GM23338 (cell line): ENCODE measurements at places on chromosomes 12 and 14. TPM values are rescaled to one million over a fixed set of nuclear protein-coding genes. Genes with fewer than 3 reads are reported as not detected.

GRCh38 chr12:49332441-49332861 is 4.5 kb downstream of the C1QL4 start:
- peak overlapping the region; percentile 56 for H3K4me3 ChIP-seq
- no peak overlapping the region for H3K27ac ChIP-seq

The STXBP6 gene
- total RNA-seq = 19.7 and 23.8 TPM in 2 replicates

The COX8C gene
- not detected in 2 replicates for total RNA-seq

The ZC2HC1C gene
- 0.90 and 3.7 TPM in 2 replicates for total RNA-seq

GRCh38 chr14:64998455-64998931 is 11.8 kb downstream of the FNTB start:
- 0 out of 2 replicates have a peak overlapping the region, but pooled peaks have one; percentile 13 for H3K27ac ChIP-seq
- H3K4me3 ChIP-seq = no peak overlapping the region
- peaks cover 9% of the 10 kb centered on the region for H3K4me1 ChIP-seq
- H3K27me3 ChIP-seq = no peaks in the 10 kb centered on the region
- no peaks in the 10 kb centered on the region for H3K36me3 ChIP-seq

GRCh38 chr12:14769969-14770495 is 33.2 kb downstream of the WBP11 start:
- peak overlapping the region; percentile 82 for H3K4me3 ChIP-seq
- peaks cover 6% of the 10 kb centered on the region for H3K4me1 ChIP-seq
- DNase-seq = peak; percentile 92

The LTB4R gene
- total RNA-seq = 4.7 and 7.9 TPM in 2 replicates

The NPFF gene
- 0.69 TPM in 1 of 2 replicates, not detected in the other for total RNA-seq

The AMIGO2 gene
- total RNA-seq = 3.5 and 3.8 TPM in 2 replicates

DNA sequence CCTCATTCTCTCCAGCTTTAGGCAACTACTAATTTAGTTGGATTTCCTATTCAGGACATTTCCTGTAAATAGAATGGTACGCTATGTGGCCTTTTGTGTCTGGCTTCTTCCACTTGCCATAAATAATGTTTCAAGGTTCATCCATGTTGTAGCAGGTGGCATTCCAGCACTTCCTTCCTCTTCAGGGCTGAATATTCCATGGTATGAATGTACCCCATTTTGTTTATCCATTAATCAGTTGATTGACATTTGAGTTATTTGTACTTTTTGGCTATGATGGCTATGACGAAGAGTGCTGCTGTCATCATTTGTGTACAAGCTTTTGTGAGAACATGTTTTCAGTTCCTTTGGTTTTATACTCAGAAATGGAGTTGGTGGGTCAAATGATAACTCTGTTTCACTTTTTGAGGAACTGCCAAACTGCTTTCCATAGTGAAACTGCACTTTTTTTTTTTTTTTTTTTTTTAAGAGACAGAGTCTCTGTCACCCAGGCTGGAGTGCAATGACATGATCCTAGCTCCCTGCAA is 6.5 kb upstream of the CDK2AP1 start:
- H3K36me3 ChIP-seq = no peaks in the 10 kb centered on the region
- no peak overlapping the region for H3K27ac ChIP-seq
- DNase-seq = no peak
- H3K4me1 ChIP-seq = peaks cover under 1% of the 10 kb centered on the region; the same call in 1 of the 2 replicates

DNA sequence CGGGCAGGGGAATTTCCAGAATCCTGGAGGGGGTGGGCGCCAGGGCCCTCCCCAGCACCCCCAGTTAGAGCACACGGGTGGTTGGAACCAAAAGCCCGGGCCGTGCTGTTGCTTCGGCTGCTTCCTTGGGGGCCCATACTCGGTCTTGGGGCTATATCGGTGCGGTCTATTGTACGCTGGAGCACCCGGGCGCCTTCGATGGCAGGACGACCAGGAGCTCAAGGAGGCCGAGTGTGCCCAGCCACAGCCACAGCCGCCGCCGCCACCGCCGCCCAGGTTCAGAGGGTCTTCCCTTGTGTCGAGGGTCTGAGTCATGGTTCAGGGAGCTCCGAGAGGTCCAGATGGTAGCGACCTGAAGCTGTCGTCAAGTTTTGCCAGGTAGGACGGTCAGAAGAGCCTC is 548 bp downstream of the CCER1 start:
- no peaks in the 10 kb centered on the region for H3K4me1 ChIP-seq
- H3K27ac ChIP-seq = no peak overlapping the region
- no peaks in the 10 kb centered on the region for H3K36me3 ChIP-seq
- no peaks in the 10 kb centered on the region for H3K27me3 ChIP-seq

DNA sequence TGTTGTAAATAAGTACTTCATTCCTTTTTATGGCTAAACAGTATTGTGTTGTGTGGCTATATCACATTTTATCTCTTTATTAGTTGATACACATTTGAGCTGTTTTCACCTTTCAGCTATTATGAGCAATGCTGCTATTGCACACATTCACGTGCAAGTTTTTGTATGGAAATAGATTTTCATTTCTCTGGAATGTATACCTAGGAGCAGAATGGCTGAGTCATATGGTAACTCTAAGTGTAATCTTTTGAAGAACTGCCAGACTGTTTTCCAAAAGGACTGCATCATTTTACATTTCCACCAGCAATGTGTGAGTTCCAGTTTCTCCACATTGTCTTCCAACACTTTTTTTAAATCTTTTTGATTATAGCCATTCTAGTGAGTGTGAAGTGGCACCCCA is 134.0 kb downstream of the SRGAP1 start:
- H3K27me3 ChIP-seq = no peaks in the 10 kb centered on the region
- H3K4me1 ChIP-seq = no peaks in the 10 kb centered on the region; the same call in 1 of the 2 replicates
- H3K36me3 ChIP-seq = no peaks in the 10 kb centered on the region
- no peak overlapping the region for H3K4me3 ChIP-seq
- H3K27ac ChIP-seq = no peak overlapping the region

The PPHLN1 gene
- total RNA-seq = 69.6 and 93.0 TPM in 2 replicates

GRCh38 chr12:2669560-2669959 is 125.2 kb upstream of the FKBP4 start:
- no peaks in the 10 kb centered on the region for H3K27me3 ChIP-seq
- DNase-seq = no peak
- H3K27ac ChIP-seq = no peak overlapping the region
- no peaks in the 10 kb centered on the region for H3K4me1 ChIP-seq

The HOXC6 gene
- total RNA-seq = not detected in 2 replicates

- H3K36me3 ChIP-seq = no peaks in the 10 kb centered on the region
- H3K4me1 ChIP-seq = no peaks in the 10 kb centered on the region
- no peak overlapping the region for H3K4me3 ChIP-seq
- no peaks in the 10 kb centered on the region for H3K27me3 ChIP-seq
- no peak for DNase-seq
- H3K27ac ChIP-seq = no peak overlapping the region
Observed at GRCh38 chr14:65238456-65238855, 136.1 kb upstream of the MAX start.

The FAM234B gene
- total RNA-seq = 20.1 and 21.1 TPM in 2 replicates

DNA sequence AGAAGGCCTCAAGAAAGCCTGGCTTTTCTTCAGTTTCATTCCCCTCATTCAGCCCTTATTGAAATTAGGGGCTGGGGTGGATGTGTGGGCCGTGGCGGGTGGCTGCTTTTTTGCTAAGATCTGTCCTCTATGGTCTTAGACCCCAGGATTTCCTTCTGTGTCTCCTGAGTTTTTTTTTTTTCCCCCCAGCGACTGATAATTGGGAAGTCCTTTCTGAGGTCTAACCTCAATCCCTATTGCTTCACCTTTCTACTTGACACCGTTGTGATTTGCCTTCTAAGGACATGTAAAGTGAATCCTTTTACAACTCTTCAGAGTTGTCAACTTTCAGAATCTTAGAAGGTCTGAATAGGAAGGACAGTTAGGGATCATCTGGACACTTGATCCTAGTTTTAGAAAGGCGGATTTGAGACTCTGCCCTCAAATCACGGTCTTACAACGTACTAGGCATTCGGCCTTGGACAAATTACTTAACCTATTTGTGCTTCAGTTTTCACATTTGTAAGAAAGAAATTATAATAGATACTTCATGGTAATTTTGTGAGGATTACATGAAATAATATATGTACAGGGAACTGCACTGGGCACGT is 4.4 kb downstream of the GPR84 start:
- H3K4me1 ChIP-seq = peaks cover 44% of the 10 kb centered on the region
- H3K36me3 ChIP-seq = no peaks in the 10 kb centered on the region

The KCNK10 gene
- 1.0 TPM in 2 replicates for total RNA-seq
